ENCODE measurements at places on chromosomes 7 and 10.

DNA sequence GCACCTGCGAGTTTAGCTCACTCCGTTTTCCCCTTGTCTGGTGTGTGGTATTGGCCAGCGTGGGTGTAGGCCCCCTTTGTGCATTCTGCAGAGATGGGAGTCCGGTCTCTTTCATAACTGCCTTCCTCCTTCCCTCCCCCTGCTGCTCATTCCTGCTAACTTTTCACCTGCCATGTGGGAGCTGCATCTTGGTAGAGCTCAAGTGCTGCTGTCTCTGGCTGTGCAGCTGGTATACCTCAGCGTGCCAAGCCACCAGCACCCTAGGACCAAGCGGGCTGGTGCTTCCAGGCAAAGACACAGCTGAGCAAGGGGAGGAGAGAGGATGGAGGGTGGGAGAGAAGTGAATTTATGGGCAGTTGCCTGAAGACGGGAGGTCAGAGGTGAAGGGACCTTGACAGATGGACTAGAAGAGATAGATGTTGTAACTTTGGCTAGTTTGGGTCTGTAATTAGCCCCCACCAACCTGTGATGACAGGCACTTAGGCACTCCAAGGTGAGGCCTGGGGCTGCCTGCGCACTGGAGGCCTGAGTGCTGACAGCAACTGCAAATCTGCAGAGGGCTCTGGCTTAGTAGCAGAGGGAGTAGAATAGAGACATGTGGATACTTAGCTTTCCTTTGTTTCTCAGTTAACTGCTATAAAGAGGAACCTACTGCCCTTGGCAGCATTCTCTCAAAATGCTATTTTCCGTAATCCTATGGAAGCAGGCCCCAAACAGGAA, 148.8 kb upstream of the AGK start:
- DNase-seq, result no peak

GRCh38 chr10:16952610-16953009, 135.4 kb upstream of the RSU1 start:
- DNase-seq, result no peak

DNA sequence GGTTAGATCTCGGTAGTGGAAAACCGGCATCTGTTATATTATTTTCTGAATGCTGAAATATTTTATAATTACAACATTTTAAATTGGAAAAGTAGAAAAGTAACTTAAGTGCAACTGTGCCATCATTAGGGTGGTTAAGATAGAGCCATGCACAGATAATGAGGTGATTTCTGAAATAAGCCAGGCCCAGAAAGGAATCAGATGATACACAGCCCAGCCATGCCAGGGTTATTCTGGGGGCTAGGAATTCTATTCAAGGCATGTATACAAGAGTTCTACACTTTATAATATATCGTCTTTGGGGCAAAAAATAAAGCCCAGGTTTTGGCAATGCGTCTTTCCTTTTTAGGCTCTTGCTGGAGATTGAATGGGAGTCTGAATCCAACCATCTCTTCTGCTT, 128.7 kb downstream of the ITGB8 start:
- no peak for DNase-seq

DNA sequence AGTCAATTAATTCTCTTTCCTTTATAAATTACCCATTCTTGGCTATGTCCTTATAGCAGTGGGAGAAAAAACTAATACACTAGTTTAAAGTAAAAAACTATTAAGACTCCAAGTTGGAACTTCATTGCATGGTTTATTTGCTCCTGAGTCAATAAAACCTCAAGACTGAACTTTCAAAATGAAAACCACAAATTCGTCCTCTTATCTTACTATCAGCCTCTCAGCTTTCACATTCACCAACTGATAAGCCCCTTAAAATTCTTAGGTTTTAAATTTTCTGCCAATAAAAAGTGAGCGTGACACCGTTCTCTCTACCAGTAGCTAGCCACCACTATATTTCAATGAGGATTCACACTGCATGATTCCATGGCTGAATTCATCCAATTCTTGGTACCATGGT, 346.4 kb upstream of the NPSR1 start:
- DNase-seq, result peak; percentile 10
